ENCODE measurements at places on chromosomes 1 and 21.
A peak's percentile ranks its signal among the peaks of the same experiment; 100 is the strongest.

- no peak for DNase-seq
Observed at GRCh38 chr1:168842916-168843315, 113.9 kb upstream of the DPT start.

- no peak for DNase-seq
Observed at GRCh38 chr1:155966750-155967149, 11.6 kb downstream of the ARHGEF2 start.

DNA sequence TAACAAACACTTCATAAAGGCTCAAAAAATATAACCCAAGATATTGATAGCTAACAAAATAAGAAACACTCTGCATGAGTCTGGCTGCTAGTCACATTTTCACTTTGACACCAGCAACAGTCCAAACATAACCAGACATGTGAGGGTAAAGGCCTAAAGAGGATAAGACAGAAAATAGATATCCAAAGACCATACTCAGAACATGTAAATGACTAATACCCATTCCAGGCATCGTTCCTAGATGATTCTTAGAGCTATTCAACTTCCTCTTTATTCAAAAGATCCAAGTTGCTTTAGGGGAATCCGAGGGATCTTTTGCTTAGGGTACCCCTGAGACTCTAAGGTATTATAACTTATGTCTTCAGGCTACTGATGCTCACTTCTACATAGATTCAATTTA lies 5.1 kb downstream of the COL24A1 start:
- no peak for DNase-seq

GRCh38 chr1:54979327-54979891 lies 1.0 kb upstream of the TMEM61 start:
- no peak for DNase-seq

DNA sequence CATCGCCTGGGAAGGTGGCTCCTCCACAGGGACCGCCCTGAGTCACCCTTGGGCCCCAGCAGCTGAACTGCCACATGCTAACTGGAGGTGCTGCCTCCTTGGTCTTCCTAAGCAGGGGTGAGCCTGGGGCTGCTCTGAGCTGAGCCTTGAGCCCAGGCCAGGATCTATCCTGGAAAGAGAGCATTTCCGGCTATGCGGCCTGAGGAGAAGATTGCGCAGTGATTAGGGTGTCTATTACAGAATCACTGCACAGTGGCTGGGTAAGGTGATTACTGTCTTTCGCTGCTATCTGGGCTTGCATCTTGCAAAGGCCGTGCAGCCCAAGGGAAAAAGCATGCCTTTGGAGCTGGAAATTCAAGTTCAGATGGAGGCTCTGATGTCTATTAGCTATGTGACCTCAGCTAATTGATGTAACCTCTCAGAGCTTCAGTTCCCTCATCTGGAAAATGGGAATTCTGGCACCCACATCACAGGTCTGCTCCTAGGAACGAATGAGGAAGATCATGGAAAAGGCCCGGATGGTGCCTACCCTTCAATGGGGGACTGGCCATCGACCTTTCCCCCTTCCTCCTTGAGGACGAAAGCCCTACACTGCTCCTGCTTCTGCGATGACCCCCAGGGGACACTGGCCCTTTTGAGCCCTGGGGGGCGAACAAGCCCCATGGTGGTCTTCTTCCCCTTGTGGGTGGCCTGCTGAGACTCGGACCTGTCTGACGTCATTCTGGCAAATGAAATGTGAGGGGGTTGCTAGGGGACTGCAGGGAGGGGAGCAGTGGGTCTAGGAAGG lies 38.0 kb downstream of the GPR161 start:
- DNase-seq: no peak

GRCh38 chr1:184487531-184488193 lies 100.8 kb downstream of the C1orf21 start:
- no peak for DNase-seq

GRCh38 chr1:53046930-53047329 lies 15.1 kb upstream of the PODN start:
- DNase-seq: no peak

DNA sequence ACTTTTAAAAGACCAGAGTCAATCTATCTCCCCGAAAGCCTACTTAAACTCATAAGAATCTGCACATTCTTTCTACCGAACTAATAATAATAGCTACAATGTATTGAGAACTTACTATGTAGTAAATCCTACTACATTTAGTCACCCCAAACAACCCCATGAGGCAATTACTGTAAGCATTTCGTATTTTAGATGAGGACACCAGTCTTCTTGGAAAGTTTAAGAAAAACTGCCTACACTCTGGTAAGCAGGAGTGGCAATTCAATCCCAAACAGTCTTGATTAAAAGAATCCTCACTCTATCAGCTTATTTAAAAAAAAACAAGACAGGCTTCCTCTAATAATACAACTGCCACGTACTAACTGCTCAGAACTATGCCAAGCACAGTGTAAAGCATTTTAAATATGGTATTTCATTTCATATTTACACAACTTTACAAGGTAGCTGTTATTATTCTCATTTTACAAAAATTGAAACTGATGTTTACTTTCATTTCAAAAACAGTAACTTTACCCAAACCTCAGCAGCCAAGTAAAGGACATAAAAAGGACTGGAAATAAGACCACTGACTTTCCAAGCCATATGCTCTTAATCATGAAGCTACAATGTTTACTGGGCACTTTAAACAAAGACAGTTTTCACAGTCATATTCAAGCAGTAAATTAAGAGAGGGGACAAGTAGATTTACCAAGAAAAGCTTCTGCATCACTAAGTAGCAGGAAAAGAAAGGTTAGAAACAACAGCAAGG lies 13.9 kb downstream of the ARID4B start:
- no peak for DNase-seq

GRCh38 chr1:224733027-224733911 lies 117.2 kb downstream of the CNIH3 start:
- no peak for DNase-seq

- DNase-seq: no peak
Observed at GRCh38 chr1:177561436-177561835, 390.7 kb downstream of the BRINP2 start.

- DNase-seq: no peak
Observed at GRCh38 chr1:4754816-4755215, 100.4 kb downstream of the AJAP1 start.

DNA sequence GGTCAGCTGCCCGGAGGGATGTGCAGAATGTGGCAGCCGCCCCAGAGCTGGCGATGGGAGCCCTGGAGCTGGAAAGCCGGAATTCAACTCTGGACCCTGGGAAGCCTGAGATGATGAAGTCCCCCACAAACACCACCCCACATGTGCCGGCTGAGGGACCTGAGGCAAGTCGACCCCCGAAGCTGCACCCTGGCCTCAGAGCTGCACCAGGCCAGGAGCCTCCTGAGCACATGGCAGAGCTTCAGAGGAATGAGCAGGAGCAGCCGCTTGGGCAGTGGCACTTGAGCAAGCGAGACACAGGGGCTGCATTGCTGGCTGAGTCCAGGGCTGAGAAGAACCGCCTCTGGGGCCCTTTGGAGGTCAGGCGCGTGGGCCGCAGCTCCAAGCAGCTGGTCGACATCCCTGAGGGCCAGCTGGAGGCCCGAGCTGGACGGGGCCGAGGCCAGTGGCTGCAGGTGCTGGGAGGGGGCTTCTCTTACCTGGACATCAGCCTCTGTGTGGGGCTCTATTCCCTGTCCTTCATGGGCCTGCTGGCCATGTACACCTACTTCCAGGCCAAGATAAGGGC lies 33.5 kb upstream of the LHX4 start:
- DNase-seq: no peak

- DNase-seq: peak; percentile 17
Observed at GRCh38 chr1:32241001-32241763, 5.8 kb upstream of the FAM167B start.

DNA sequence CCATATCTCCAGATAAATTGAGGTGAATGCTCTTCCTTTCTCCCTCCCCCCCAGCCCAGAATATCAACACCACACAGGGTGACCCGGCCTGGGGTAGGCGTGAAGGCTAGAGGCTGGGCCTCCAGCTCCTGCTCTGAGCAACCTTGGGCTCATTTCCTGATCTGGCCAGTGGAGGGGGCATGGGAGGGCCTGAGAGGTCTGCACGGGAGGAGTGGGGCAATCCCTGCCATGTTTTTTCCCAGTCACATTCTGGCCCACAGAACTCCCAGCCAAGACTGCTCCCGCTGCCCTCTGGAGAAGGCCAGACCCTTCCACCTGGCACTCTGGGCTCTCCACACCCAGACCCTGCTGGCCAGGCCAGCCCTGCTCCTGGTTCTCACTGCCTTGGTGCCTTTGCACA lies 3.9 kb downstream of the CLDN19 start:
- no peak for DNase-seq

GRCh38 chr1:179121159-179121938 lies 39.5 kb downstream of the TOR3A start:
- peak; percentile 67 for DNase-seq

DNA sequence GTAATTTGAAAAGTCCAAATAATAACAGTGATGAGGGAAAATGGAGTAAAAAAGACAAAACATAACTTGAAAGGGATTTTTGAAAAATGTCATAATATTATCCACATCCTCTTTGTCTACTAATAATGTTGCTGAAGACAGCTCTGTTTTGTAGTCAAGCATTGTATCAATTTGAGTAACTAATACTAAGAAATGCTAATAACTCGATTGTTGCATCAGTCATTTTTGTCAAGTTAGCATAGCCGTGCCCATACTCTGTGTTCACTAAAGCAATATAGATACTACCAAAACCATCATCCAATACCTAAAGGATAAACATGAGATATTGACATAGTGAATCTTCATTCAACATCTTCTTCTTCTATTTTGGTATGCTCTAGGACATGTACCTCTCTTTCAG lies 17.3 kb downstream of the PDC start:
- no peak for DNase-seq

DNA sequence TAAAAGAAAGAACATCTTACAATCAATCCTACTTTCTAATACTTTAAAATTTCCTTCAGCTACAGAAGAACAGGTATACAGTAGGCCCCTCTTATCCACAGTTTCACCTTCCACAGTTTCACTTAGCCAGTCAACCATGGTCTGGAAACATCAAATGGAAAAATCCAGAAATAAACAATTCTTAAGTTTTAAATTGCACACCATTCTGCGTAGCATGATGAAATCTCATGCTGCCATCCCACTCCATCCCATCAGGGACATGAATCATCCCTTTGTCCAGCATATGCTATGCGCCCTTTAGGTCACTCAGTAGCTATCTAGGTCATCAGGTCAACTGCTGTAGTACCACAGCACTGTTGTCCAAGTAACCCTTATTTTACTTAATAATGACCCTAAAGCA lies 67.7 kb downstream of the HSF2BP start:
- DNase-seq: no peak

DNA sequence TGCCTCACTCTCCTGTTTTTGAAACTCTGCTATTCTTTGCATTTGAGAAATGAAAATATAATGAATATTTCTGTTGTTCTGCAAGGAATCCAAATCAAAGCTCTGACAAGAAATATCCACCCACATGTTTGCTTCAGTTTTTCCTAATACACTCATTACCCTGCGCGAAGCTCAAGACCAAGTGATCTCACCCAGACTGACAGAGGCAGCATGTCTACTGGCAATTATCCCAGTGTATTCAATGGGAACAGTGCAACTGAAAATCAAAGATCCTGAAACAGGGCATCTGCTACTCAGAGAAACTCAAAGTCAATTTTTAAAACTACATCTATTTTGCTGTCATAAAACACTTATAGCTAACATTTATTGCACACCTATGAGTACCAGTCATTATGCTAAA lies 321.0 kb upstream of the LRRC7 start:
- DNase-seq: no peak

DNA sequence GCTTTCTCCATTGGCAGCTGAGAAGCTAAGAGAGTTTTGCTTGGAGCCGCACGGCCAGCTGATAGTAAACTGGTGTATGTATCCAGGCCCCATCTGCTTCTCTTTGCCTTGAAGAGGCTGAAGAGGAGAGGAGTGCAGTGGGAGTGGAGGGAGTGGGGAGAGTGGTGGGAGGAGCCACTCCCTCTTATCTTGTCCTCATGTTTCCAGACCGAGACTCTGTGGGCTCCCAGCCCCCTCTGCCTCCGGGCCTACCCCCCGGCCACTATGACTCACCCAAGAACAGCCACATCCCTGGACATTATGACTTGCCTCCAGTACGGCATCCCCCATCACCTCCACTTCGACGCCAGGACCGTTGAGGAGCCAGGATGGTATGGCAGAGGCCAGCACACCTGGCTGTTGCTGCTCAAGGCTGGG lies 6.0 kb upstream of the LRRC71 start:
- DNase-seq: no peak

GRCh38 chr1:47571161-47571560 lies 133.3 kb downstream of the FOXD2 start:
- DNase-seq: no peak

DNA sequence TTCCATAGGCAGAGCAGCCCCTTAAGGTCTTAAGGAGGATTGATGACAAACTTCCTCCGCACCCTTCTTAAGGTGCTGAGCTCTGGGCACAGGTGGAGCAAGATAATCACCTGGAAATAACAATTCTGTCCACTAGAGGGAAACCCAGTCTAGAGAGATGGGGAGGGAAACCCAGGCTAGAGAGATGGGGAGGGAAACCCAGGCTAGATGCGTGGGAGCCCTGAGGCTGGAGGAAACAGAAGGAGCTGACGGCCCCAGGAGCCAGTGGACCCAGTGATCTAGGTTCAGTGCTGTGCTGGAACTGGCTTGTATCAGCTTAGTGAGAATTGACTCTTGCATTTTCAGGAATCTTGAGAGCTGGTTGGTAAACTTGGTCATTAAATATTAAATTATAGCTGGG lies 17.8 kb upstream of the MYCL start:
- DNase-seq: peak; percentile 73

GRCh38 chr1:21003281-21004045 lies 173.2 kb downstream of the EIF4G3 start:
- no peak for DNase-seq

DNA sequence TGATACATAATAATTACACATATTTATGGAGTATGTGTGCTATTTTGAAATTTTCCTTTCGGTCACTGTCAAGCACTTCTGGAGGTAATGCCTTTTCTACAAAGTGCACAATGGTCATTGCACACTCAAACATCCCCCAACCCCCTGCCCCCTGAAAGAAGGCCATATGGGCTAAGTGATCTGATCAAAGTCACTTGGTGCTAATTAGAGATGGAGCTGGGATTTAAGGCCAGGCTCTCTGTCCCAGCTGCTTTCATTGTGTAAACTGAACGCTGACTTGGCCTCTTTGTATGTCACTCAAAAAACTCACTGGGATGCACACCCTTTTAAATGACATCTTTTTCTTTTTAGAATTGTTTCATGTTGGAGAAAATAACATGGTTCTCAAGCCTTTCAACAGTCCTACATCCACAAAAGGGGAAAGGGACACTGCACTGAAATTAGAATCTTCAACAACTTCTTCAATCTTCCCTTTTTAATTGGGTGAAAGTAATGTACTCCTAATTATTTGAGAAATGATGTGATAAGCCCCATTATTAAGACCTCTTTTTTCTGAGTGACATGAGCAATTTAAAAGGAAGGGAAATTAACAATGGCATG lies 149.2 kb downstream of the ST6GALNAC5 start:
- no peak for DNase-seq

- DNase-seq: peak; percentile 77
Observed at GRCh38 chr1:35564037-35564883, 6.7 kb downstream of the NCDN start.

- DNase-seq: no peak
Observed at GRCh38 chr1:109805486-109806165, 41.9 kb upstream of the EPS8L3 start.
